Epithelial cell of proximal tubule (primary cell): ENCODE measurements at places on chromosomes 12 and 14. TPM values are rescaled to one million over a fixed set of nuclear protein-coding genes. Genes with fewer than 3 reads are reported as not detected.

DNA sequence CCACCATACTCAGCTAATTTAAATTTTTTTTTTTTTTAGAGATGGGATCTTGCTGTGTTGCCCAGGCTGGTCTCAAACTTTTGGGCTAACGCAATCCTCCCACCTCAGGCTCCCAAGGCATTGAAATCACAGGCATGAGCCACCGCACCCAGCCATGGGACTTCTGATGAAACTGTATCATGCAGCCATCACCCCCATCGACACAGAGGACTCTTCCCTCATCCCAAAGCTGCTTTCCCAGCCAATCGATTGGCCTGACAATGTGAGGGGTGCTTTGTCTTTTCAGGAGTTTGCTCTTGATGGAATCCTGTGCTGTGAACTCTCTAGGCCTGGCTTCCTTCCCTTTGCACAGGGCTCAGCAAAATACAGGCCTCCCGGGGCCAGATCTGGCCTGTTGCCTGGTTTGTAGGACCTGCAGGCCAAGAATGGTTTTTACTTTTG, 59.6 kb upstream of the NCOR2 start:
- no peak for DNase-seq

GRCh38 chr12:48160807-48161206, 3.5 kb upstream of the ASB8 start:
- no peak for DNase-seq

- DNase-seq = no peak
Observed at GRCh38 chr14:87097015-87097414, 896.0 kb downstream of the GALC start.

Gene TRHDE
- total RNA-seq = 25.9 and 26.9 TPM in 2 replicates
